T-helper 2 cell treated with Interferon-gamma antibody and Interleukin-4, amounts not matched to agents 100 ng/mL and 5 ng/mL, for 36 hours (primary cell): ENCODE measurements at places on chromosomes 2 and 18. TPM values are rescaled to one million over a fixed set of nuclear protein-coding genes. Genes with fewer than 3 reads are reported as not detected.

Gene POTEI
- total RNA-seq: not detected in 2 replicates

Gene GPAT2
- total RNA-seq: 12.9 and 13.0 TPM in 2 replicates

Gene CEP192
- 48.5 and 50.1 TPM in 2 replicates for total RNA-seq

Gene GPR45
- total RNA-seq: not detected in 2 replicates

Gene PDCD1
- 7.3 and 8.3 TPM in 2 replicates for total RNA-seq

Gene TGFA
- 0.07 TPM in 1 of 2 replicates, not detected in the other for total RNA-seq

Gene KYNU
- not detected in 2 replicates for total RNA-seq

Gene IL18R1
- 21.3 and 24.3 TPM in 2 replicates for total RNA-seq

Gene CYP1B1
- 26.0 and 28.7 TPM in 2 replicates for total RNA-seq

Gene IL1F10
- not detected in 2 replicates for total RNA-seq

Gene MFSD2B
- total RNA-seq: 0.09 TPM in 1 of 2 replicates, not detected in the other

Gene SERPINB4
- not detected in 2 replicates for total RNA-seq
